ENCODE measurements at places on chromosomes 7 and 10.

- H3K4me3 ChIP-seq = no peak overlapping the region
- peaks cover 89% of the 10 kb centered on the region for H3K36me3 ChIP-seq
- peak; percentile 81 for DNase-seq
- peaks cover 47% of the 10 kb centered on the region for H3K4me1 ChIP-seq
- H3K27ac ChIP-seq = peak overlapping the region; percentile 91
Measured at GRCh38 chr7:131507592-131508331, 48.7 kb downstream of the PODXL start.

GRCh38 chr7:16399916-16400892 is 21.1 kb downstream of the CRPPA start:
- peaks cover 26% of the 10 kb centered on the region for H3K27me3 ChIP-seq
- H3K27ac ChIP-seq = no peak overlapping the region
- no peaks in the 10 kb centered on the region for H3K4me1 ChIP-seq
- peaks cover 64% of the 10 kb centered on the region for H3K36me3 ChIP-seq
- H3K4me3 ChIP-seq = no peak overlapping the region
- DNase-seq = no peak

DNA sequence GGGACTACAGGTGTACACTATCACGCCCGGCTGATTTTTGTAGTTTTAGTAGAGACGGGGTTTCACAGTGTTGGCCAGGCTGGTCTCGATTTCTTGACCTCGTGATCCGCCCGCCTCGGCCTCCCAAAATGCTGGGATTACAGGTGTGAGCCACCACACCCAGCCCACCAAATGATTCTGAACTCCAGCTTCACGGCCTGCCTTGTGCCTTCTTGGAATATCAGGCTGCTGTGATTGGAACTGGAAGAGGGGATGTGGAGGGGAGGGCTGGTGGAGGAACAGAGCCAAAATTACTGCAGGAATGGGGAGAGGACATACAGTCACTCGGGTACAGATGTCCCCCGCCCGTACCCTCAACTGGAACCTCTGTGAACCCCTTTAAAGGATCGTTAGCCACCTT is 268.4 kb downstream of the ACTR3B start:
- H3K36me3 ChIP-seq = no peaks in the 10 kb centered on the region
- no peak for DNase-seq
- H3K4me3 ChIP-seq = no peak overlapping the region
- no peak overlapping the region for H3K27ac ChIP-seq
- peaks cover 16% of the 10 kb centered on the region for H3K4me1 ChIP-seq

DNA sequence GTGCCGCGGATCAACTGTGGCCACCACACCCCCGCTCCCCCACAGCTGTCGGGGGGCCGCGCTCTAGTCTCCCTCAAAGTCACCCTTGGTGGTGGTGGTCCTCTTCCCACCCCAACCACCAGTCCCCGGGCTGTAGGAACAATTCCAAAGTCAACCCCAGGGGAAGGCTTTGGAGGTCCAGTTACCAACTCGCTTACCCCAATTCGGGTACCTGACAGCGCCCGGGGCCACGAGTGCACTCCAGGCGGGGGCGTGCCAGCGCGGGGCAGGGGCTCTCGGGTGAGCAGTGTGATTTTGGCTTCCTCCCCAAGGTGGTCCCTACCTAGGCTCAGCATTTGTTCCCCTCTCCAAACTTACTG is 584 bp upstream of the ZMIZ1 start:
- peak overlapping the region; percentile 84 for H3K4me3 ChIP-seq
- H3K36me3 ChIP-seq = no peaks in the 10 kb centered on the region
- no peak for DNase-seq
- H3K27me3 ChIP-seq = peaks cover 13% of the 10 kb centered on the region

DNA sequence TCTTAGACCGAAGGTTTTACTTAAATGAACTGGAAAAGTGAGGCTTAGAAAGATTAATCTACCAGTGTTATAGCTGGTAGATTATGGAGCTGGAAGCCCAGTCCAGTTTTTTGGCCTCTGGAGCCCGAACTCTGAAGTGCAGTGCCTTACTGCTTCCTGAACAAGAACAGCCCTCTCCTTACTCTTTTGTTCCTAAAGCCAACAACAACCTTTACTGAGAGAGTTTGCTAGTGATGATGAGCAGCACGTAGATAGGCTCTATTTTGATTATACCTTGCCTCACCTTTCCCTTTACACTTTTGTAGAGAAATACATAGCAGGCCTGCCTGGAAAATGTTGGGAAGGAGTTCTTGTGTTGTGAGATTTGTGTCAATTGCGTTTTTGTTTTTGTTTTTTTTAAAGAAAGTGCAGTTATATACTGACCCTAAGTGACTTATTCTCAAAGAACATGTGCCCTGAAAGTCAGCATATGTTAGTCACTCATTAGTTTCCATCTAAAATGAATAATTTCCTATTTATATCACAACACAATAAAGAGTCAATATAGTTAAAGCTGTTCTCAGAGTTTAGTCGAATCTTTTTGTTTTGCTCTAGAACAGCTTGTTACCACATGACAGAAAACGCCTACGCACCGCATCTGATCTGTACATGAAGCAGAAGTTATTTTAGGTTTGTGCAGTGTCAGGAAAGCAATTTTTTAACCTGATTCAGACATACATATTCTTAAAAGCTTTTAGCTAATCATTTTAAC is 33.0 kb downstream of the PLEKHA1 start:
- H3K4me1 ChIP-seq = peaks cover 4% of the 10 kb centered on the region
- DNase-seq = no peak
- H3K27me3 ChIP-seq = no peaks in the 10 kb centered on the region
- H3K36me3 ChIP-seq = peaks cover 3% of the 10 kb centered on the region
- peak overlapping the region; percentile 4 for H3K27ac ChIP-seq

DNA sequence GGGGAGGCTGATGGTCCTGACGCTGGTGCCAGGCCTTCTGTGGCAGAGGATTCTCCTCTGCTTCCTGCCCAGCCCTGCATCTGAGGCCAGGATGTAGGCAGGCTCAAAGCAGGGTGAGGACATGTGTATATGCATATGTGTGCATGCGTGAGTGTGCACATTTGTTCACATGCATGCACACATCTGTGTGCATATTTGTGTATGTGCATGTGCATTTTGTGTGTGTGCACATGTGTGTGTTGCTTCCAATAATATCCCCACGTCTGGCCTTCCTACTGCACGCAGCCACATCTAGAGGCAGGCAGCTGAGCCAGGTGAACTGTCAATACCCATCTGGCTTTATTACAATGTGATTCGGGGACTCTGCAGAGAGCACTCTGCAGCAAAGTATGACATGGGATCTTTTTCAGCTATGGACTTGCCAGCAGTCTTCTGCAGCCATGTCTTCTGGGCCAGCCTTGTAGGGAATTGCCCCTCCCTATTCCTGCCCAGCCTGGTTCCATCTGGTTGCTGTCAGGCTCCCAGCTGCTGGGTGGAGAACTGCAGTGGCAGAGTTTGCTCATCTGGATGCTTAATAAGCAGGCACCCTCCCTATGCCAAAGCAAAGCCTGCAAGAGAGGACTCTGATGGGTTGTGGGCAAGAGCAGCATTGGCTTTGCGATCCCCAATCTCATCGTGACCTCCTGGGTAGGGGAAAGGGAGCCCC is 140.7 kb downstream of the PFKFB3 start:
- no peak for DNase-seq
- H3K4me1 ChIP-seq = peaks cover 12% of the 10 kb centered on the region
- 0 out of 2 replicates have a peak, but pooled peaks cover 3% of the 10 kb centered on the region for H3K36me3 ChIP-seq
- no peak overlapping the region for H3K4me3 ChIP-seq
- H3K27ac ChIP-seq = no peak overlapping the region
- no peaks in the 10 kb centered on the region for H3K27me3 ChIP-seq

DNA sequence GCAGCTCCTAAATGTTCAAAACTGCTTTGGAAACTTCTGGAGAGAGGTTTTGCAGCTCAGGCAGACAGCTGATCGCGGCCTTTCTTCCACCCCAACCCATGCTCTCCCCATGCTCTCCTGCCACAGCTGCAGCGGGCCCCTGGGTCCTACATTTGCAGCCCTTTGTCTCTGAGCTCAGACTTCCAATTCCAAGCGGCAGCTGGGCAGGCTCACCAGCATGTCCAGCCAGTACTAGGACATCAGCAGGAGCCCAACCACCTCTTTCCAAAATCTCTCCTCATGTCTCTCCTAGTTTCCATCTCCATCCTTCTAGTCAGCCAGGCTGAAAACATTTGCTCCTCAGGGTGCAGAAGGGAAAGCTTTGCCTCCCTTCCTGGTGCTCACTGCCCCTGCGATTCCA is 6.0 kb downstream of the LEP start:
- no peak overlapping the region for H3K4me3 ChIP-seq
- no peaks in the 10 kb centered on the region for H3K4me1 ChIP-seq
- no peak for DNase-seq
- H3K36me3 ChIP-seq = no peaks in the 10 kb centered on the region
- H3K27ac ChIP-seq = no peak overlapping the region
- H3K27me3 ChIP-seq = peaks cover 3% of the 10 kb centered on the region

DNA sequence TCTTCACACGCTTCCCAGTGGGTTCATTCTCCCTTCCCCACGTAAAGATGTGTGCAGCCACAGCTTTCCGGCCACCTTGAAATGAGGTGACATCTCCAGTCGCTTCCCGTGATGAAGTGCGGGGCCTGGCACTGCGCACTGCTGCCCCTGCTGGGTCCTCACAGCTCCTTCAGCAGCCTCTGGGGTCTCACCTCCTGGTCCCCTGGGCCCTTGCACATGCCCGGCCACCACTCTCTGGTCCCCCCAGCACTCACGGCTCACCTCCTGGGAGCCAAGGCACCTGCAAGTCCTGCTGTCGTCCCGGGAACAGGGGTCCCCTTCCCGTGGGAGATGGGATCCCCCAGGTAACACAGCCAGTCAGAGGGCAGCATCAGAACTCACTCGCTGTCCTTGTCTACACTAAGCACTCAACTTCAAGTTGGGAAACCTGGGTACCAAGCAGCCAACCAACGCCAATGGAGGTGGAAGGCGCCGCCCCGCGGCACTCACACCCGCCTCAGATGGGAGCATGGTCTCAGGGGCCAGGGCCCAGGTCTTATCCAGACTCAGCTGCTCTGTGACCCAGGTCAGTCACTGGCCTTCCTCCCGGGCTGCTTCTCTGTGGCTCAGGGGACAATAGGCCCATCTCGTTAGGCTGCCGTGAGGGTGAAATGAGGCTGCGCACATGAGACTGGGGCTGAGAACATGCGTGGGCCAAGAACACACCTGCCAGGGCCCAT is 176.2 kb downstream of the PTPRN2 start:
- H3K36me3 ChIP-seq = no peaks in the 10 kb centered on the region
- no peak overlapping the region for H3K4me3 ChIP-seq
- H3K4me1 ChIP-seq = peaks cover 9% of the 10 kb centered on the region
- DNase-seq = no peak

DNA sequence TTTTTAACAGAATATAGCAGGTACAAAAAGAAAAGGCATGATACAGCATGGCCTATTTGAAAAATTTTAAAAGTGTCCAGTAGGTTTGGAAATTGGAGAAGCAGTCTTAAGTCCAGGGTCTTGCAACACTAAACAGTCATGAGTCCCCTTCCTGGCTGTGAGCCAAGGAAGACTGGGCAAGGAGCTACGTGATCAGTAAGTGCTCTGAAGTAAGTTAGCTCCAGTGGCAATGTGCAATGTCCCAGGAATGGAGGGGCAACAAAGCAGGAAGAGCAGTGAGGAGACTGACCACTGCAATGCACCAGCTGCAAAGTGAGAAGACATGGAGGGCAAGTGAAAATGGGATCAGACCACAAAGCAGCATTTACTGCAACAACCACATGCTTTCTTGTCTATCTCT is 72.9 kb upstream of the GRID1 start:
- H3K27ac ChIP-seq = no peak overlapping the region
- no peaks in the 10 kb centered on the region for H3K27me3 ChIP-seq
- peaks cover 20% of the 10 kb centered on the region for H3K4me1 ChIP-seq
- no peak overlapping the region for H3K4me3 ChIP-seq
- peaks cover 63% of the 10 kb centered on the region for H3K36me3 ChIP-seq
- DNase-seq = no peak

GRCh38 chr7:138865843-138866242 is 67.8 kb upstream of the ATP6V0A4 start:
- DNase-seq = peak; percentile 24
- H3K4me1 ChIP-seq = no peaks in the 10 kb centered on the region
- H3K36me3 ChIP-seq = peaks cover 37% of the 10 kb centered on the region
- peak overlapping the region; percentile 77 for H3K27ac ChIP-seq
- H3K27me3 ChIP-seq = no peaks in the 10 kb centered on the region

- H3K4me1 ChIP-seq = no peaks in the 10 kb centered on the region
- no peaks in the 10 kb centered on the region for H3K27me3 ChIP-seq
- H3K36me3 ChIP-seq = no peaks in the 10 kb centered on the region
- H3K4me3 ChIP-seq = no peak overlapping the region
Measured at GRCh38 chr7:25664593-25664992, 436.3 kb upstream of the NPVF start.

GRCh38 chr7:91041901-91042484 is 222.2 kb upstream of the FZD1 start:
- peaks cover 12% of the 10 kb centered on the region for H3K27me3 ChIP-seq
- DNase-seq = no peak
- H3K4me1 ChIP-seq = peaks cover 58% of the 10 kb centered on the region
- no peak overlapping the region for H3K4me3 ChIP-seq

GRCh38 chr10:61900829-61901792 is at the start of gene ARID5B:
ARID5B (plus strand) TSS chr10:61901699; CDS start chr10:61901710, 11 bp downstream.
- H3K27me3 ChIP-seq = peaks cover 51% of the 10 kb centered on the region
- H3K36me3 ChIP-seq = no peaks in the 10 kb centered on the region
- DNase-seq = peak; percentile 33
- peak within 1 kb of the TSS; percentile 100 for H3K27ac ChIP-seq
- H3K4me1 ChIP-seq = peaks cover 43% of the 10 kb centered on the region
- H3K4me3 ChIP-seq = peak within 1 kb of the TSS; percentile 93

- no peak overlapping the region for H3K27ac ChIP-seq
- no peaks in the 10 kb centered on the region for H3K36me3 ChIP-seq
- no peak overlapping the region for H3K4me3 ChIP-seq
- no peaks in the 10 kb centered on the region for H3K4me1 ChIP-seq
- no peaks in the 10 kb centered on the region for H3K27me3 ChIP-seq
Measured at GRCh38 chr10:86191166-86191565, 175.4 kb downstream of the GRID1 start.

- DNase-seq = no peak
- no peaks in the 10 kb centered on the region for H3K27me3 ChIP-seq
- H3K4me1 ChIP-seq = peaks cover 9% of the 10 kb centered on the region
- no peak overlapping the region for H3K4me3 ChIP-seq
Measured at GRCh38 chr10:12406764-12407400, 57.5 kb downstream of the CAMK1D start.

- no peaks in the 10 kb centered on the region for H3K27me3 ChIP-seq
- DNase-seq = peak; percentile 39
- no peaks in the 10 kb centered on the region for H3K36me3 ChIP-seq
- peaks cover 14% of the 10 kb centered on the region for H3K4me1 ChIP-seq
- peak overlapping the region; percentile 60 for H3K27ac ChIP-seq
Measured at GRCh38 chr7:18352339-18353255, 143.0 kb upstream of the HDAC9 start.

DNA sequence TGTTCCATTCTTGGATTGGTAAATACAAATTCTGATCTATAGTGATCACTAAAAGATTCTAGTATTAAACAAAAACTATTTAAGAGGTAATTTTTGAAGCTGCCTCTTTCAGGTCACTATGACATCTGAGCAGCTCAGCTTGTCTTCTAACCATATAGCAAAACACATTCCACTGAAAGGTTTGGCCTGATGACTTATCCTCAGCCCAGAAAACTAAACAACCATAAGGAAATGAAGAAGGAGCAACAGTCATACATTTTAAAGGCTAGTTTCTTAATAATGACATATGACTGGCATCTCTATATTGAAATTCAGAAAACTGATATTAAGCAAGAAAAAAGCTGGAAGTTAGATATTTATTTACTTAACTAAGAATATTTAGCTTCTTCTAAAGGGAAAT is 24.6 kb downstream of the NT5C2 start:
- no peaks in the 10 kb centered on the region for H3K4me1 ChIP-seq
- no peak for DNase-seq
- H3K4me3 ChIP-seq = no peak overlapping the region
- no peaks in the 10 kb centered on the region for H3K27me3 ChIP-seq
- peaks cover 37% of the 10 kb centered on the region for H3K36me3 ChIP-seq
- H3K27ac ChIP-seq = no peak overlapping the region

- H3K4me1 ChIP-seq = peaks cover 52% of the 10 kb centered on the region
- no peaks in the 10 kb centered on the region for H3K36me3 ChIP-seq
- H3K27me3 ChIP-seq = peaks cover 25% of the 10 kb centered on the region
- no peak overlapping the region for H3K4me3 ChIP-seq
- no peak overlapping the region for H3K27ac ChIP-seq
- DNase-seq = no peak
Measured at GRCh38 chr10:71640607-71641006, 79.0 kb downstream of the C10orf105 start.

All from WTC11 (cell line).